ENCODE measurements at places on chromosomes 2 and 18. TPM values are rescaled to one million over a fixed set of nuclear protein-coding genes. Genes with fewer than 3 reads are reported as not detected.
A peak's percentile ranks its signal among the peaks of the same experiment; 100 is the strongest.

ACKR3 gene
- total RNA-seq: 1.8 TPM

NRP2 gene
- total RNA-seq: 32.9 TPM

UGT1A8 gene
- total RNA-seq: not detected

GAREM1 gene
- total RNA-seq: 2.3 TPM

CAVIN2 gene
- total RNA-seq: 8.4 TPM

DNA sequence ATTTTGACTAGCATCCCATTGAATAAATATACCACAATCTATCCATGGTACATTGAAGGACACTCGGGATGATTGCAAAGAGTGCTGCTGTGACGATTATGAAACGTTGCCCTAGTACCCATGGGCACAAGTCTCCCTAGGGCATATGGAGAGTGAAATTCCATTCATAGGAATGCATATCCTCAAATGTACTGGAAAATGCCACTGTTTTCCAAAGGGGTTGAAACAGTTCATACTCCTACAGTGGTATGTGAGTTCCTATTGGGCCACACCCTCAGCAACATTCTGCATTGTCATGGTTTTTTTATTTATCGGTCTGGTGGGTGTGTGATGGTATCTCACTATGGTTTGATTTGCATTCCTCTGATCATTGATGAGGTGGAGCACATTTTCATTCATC is 130.6 kb downstream of the TWIST2 start:
- no peak for DNase-seq

- no peak for DNase-seq
Observed at GRCh38 chr2:128593879-128594650, 275.4 kb upstream of the HS6ST1 start.

- DNase-seq: peak; percentile 2
Observed at GRCh38 chr18:76923485-76924085, 101.2 kb downstream of the ZNF236 start.

DNA sequence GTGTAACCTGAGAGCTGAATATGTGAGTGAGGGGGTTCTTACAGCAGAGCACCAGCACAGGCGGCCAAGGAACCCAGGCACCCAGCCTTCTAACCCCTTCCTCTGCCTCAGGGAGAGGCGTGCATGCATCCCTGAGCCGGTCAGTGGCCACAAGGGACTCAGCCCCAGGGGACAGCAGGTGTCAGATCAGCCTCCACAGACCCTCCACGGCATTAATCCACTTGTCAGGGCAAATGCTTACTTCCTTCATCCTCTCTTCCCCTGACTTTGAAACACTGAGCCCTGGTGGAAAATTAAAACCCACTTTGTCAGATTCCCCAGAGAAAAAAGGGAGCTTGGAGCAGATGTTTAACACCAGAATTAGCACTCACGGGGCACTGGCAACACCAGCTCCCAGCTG is 60.5 kb upstream of the SMAD2 start:
- DNase-seq: no peak

- no peak for DNase-seq
Observed at GRCh38 chr2:136118819-136119716, 1.1 kb upstream of the CXCR4 start.

DNA sequence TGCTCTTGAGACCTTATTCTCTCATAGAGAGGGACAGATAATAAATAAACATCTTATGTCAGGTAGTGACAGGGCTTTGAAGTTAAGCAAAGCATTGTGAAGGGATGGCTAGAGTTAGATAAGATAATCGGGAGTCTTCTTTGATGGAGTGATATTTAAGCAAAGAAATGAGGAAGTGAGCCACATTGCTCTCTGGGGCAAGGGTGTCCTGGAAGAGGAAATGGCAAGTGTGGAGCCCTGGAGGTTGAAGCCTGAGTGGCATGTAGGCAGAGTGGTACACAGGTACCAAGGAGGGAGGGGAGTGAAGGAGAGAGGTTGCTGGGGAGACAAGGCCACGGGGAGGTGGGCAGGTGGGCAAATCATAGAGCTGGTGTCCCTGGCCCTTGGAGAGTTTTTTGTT is 110.2 kb downstream of the CTAGE1 start:
- no peak for DNase-seq

- no peak for DNase-seq
Observed at GRCh38 chr2:241313543-241314095, 1.9 kb downstream of the HDLBP start.

DNA sequence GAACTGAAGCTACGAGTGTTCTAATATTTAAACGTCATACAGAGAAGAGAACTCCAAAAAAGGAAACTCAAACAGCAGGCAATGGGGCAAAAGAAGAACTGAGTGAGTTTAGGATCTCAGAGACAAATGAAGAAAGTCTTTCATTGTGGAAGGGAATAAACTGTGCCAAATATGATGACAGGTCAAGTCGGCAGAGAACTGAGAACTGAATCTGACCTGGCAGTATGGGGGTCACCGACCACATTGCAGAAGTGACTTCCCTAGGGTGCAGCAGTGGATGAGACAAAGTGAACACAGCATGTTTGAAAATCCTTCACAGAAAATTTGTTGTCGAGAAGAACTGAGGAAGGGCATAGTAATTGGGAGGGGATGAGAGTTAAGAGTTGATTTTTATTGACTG is 55.9 kb downstream of the TTC21B start:
- DNase-seq: no peak

DNA sequence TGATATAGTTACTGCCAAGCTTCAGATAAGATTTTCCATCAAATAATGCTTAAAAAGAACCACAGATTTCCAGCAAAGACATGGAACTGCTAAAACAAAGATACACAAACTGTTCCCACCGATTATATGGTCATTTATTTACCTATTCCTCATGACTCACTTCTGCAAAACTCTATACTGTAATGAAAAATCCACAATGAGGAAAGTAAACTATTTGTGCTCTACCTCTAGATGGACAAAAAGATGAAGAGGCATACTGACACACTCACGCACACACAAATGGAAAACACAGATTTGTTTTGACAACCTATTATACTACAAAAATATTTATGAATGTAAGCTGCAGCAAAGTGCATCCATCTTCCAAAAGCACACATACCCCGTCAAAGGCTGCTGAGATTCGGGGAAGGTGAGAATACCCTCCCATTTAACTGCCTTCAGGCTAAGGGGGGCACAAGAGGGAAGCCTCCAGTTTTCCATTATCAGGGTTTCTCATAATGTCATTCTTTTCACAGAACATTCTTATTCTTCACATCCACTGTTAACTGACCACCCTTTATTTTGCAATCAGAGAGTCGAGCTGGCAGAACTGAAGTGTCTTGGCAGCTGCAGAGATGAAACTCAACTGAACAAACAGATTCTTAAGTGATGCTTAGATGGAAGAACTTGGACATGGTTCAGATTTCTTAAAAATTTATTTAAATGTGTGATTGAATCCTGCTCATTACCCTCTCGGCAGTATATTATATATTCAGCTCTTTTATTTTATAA is 115.9 kb upstream of the TANK start:
- DNase-seq: no peak

All from foreskin keratinocyte (primary cell).